ENCODE measurements at places on chromosomes 6 and 20.

DNA sequence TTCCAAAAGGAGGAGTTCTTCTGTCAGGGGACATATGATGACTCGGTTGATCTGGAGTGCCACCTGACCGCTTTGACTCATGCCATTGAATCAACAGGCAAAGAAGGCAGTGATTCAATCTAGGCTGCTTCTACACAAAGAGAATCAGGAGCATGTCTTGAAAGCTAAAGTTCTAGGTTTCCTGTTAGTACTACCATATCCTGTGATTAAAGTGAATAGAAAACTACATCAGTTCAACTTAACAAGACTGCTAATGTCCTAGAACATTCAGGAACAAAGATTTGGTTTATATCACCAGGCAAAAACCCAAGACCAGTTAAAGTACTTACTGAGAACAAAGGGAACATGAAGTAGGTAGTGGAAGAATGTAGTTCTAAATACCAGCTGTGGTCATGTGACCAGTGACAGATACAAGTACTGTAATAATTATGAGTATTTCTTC is 216.8 kb upstream of the SGK1 start:
- no peak for DNase-seq

- no peak for DNase-seq
Observed at GRCh38 chr20:2458919-2459499, 11.6 kb downstream of the SNRPB start.

DNA sequence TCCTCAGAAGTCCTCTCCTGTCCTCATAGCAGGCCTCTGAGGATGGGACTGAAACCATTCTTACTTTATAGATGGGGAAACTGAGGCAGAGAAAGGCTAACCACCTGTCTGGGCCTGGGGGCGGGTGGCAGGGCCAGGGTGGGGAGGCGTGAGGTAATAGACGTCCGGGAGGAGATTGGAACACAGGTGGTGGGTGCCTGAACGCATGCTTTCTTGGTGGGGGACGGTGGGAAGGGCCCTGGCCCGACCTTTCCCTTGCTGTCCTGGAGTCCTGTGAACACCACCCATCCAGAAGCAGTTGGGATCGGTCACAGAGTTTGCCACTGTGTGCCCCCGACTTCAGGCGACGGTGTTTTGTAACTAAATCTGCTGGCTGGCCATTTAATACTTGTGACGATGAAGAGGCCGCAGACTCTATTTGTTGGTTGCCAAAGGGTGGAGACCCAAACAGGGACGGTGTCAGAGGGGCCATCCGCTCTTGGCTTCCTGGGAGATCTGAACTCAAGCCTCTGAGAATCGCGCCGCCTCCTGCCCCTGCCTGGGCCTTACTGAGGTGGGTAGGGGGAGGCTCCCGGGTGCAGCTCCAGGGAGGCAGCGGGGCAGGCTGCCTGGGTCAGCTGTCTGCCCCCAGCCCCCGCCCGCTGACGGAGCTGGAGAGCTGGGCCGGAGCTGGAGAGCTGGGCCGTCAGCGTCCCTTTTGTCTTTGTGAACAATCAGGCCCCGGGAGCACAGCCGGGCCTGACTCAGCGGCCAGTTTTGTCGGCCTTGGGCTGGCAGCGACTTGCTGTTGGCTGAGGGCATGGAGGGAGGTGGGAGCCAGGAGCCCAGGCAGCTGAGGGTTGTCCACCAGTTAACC is 4.1 kb downstream of the RBM38 start:
- no peak for DNase-seq

DNA sequence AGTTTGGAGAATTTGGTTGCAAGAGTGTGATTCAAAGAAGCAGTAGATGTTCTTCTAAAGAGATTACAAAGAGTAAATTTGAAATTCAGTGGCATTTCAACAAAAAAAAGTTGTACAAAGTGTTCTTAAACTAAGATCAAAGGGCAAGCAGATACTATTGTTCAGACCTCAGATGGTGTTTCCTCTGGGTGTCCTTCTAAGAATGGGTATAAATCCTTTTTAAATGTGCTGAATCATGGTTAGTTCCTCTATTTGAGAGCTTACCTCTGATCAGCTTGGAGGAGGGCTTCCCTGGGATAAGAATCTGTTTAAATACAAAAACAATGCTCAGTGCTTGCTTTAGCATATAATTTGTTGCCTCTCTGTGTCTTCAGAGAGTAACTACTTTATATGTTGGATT is 6.3 kb downstream of the BMP6 start:
- no peak for DNase-seq

DNA sequence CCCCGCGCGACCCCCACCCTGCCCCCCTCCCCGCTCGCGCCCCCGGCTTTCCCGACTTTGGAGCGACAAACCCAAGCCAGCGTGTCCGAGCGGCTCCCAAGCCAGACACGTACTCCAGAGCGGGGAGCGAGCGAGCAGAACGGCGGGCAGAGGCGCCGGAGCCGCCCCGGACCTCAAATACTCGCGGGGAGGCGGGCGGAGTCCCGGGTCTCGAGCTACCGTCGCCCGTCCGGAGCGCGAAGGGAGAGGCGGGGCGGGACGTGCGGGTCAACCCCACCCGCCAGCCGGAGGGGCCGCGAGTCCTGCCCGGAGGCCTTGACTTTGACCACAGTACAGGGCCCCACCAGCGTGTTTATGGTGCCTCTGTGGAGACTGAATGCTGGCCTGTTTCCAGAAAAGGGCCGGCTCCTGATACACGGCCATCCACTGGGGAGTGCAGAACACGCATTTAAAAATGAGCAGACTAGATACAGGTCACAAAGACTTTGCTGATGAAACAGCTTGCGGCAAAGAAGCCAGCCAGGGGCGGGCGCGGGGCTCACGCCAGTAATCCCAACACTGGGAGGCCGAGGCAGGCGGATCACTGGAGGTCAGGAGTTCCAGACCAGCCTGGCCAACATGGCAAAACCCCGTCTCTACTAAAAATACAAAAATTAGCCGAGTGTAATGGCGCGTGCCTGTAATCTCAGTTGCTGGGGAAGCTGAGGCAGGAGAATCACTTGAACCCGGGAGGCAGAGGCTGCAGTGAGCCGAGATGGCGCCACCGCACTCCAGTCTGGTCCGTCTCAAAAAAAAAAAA is at the start of gene SERPINB6:
TSS of gene SERPINB6 (minus strand) at position 148 of the 799 bp plus-strand sequence. CDS start 12,235 bp downstream, outside the sequence.
- no peak for DNase-seq

DNA sequence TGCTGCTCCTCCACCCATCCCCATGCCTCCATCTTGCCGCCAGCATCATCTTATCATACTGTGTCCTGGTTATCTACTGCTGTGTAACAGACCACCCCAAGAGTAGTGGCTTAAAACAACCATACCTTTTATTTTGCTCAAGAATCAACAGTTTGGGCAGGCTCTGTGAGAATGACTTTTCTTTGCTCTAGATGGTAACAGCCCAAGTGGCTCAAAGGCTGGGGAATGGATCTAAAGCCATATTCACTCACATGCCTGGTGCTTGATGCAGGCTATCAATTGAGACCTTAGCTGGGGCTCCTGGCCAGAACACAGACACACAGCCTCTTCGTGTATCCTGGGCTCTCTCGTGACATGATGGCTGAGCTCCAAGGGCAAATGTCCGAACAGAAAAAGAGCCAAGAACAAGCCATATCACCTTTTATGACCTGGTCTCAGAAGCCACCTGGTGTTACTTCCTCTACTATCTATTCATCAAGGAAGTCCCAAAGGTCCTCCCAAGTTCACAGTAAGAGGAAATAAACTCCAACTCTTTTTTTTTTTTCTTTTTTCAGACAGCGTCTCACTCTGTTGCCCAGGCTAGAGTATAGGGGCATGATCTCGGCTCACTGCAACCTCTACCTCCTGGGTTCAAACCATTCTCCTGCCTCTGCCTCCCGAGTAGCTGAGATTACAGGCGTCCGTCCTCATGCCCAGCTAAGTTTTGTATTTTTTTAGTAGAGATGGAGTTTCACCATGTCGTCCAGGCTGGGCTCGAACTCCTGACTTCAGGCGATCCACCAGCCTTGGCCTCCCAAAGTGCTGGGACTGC is 159.3 kb upstream of the JARID2 start:
- no peak for DNase-seq

DNA sequence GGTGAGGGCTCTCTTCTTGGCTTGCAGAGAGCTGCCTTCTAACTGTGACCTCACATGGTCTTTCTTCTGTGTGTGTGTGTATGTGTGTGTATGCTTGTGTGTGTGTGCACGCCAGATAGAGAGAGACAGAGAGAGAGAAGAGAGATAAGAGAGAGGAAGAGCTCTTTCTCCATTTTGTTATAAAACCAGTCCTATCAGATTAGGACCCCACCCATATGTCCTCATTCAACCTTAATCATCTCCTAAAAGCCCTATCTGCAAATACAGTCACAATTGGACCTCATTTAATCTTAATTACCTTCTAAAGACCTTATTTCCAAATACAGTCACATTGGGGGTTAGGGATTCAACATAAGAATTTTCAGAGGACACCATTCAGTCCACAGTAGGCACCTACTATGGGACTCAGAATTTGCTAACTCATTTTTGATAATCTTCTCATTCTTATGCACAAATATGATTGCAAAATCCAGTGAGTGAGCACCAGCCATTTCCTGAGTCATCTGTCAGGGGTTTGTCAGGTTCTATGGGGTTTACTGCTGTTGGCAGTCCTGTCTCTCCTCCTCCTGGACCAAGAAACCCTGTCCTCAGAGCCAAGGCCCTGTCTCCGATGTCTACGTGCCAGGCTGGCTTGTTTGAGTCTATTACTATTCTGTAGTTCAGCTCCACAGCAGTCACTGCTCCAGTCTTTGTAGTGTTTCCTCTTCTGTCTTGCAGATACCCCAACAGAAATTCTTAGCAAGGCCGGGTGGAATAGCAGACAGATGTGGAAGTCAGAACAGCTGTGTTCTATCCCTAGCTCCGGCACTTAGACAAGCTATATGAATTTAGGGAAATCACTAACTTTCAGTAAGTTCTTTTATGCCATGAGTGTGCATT is 59.0 kb upstream of the FAM184A start:
- DNase-seq: no peak

Measured in retinal pigment epithelial cell (primary cell).